ENCODE measurements at places on chromosomes 2 and 18.

- no peak for DNase-seq
Observed at GRCh38 chr2:8168876-8169424, 512.9 kb upstream of the ID2 start.

- no peak for DNase-seq
Observed at GRCh38 chr2:64786343-64787018, 132.8 kb upstream of the SERTAD2 start.

GRCh38 chr18:75937306-75937705 lies 509.8 kb upstream of the SMIM21 start:
- no peak for DNase-seq

DNA sequence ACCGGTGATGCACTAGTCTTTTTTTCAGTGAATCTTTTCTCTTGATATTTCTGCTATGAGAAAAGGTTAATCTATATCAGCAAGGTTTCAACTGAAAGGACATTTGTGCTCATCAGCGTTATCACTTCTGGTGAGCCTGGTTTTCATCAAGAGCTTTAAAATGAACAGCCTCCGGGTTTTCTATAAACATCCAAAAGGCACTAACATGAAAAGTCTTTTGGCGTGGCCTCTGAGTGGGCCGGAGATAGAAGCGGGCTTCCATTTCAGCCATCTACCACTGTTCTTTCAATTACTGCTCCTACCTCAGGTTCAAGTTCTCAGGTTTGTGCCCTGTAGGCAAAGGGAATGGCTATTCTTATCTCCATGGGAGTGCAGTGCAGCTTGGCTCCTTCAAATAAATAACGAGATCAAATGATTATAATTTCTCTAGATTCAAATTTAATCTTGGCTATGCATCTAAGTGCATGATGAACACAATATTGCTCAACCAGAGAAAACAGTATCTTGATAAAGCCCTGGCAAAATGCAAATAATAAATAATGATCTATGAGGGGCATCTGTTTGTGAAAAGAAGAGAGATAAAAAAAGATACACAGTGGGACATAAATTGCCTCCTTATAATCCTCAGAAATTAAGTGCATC lies 314.8 kb downstream of the CDH2 start:
- no peak for DNase-seq

GRCh38 chr2:202039278-202040078 lies 5.8 kb downstream of the FZD7 start:
- DNase-seq = no peak

- no peak for DNase-seq
Observed at GRCh38 chr18:903701-904100, 970 bp upstream of the ADCYAP1 start.

DNA sequence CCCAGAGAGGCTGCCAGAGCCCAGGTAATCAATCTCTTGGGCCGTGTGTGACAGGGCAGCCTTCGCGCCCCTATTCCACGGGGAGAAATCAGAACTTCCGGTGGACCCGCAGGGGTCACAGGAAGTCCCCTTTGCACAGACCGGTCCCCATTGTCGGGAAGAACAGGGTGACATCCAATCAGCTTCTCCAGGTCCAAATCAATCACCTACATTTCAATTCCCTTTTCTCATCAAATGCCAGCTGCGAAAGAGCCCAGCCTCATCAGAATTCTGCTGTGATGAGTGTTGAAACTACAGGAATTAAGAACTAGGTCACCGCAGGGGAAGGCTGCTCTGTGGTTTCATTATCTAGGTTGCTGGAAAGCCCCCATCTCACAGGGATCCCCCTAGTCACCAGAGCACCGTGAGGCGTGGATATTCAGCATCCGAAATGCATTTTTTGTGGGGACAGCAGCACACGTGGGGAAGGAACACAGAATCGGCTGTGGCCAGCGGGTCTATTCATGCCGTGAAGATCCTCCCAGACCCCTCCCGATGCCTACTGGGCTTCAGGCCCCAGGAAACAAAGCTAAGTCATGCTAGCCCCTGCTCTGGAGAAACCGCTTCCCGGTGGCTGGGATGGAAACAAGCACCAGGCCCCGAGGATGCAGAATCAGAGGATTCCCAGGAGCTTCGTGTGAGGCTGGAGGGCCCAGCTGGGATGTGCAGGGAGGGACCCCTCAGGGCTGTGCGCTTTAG lies 193.7 kb upstream of the ID2 start:
- DNase-seq = no peak

- DNase-seq = no peak
Observed at GRCh38 chr18:63131106-63131958, 188.2 kb downstream of the BCL2 start.

DNA sequence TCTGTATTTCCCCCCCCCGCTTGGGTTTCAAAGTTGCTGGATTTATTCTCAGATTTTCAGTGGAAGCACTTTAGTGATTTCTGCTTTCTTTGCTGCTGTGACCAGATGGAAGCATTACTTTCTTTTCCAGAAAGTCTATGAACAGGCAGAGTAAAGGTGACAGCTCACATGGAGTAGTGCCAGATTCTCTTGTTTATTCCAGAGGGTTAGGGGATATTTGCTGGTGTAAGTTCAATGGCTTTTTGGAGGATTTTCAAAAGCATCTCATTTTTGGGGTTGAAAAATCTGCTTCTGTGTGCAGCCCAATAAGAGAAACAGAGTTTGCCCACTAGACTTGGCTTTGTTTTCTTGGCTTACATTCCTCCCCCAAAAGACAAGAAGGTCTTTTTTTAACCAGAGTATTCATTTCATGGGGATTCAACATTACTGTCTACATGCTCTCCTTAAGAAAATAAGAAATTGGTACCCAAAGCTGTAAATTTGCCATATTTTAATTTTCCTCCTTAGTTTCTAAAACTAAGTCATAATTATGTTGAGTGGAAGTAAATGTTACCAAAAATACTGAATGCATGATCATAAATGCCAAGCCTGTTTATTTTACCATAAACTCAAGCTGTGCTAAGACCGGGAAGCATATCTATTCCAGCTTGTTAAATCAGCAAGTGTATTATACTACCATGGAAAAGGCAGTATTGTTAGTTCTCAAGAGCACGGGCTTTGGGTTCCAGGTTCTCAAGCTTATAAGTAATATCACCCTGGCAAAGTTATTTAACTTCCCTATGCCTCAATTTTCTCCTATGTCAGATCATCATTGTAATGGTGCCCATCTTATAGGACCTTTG lies 557.2 kb downstream of the CPS1 start:
- DNase-seq = no peak

DNA sequence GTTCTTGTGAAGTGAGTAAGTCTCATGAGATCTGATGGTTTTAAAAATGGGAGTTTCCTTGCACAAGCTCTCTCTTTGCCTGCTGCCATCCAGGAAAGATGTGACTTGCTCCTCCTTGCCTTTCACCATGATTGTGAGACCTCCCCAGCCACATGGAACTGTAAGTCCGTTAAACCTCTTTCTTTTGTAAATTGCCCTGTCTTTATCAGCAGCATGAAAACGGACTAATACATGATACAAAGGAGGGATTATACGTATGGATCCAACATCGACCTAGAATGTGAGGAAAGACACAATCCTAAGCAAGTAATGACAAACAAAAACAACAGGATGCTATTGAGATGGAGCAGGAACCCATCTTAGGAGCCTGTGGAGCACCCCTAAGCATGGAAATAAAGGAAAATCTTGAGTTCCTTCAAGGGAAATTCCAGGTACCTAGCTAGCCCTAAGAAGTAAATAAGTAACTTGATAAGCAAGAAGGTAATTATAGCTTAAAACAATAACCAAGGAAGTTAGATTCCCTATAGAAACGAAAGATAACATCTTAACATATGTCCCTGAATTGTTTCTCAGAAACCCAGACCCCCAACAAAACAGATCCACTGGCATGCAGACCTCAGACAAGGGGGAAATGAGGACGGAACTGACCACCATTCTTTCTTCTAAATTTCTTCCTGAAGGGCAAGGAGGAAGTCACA lies 1.5 kb upstream of the TNFRSF11A start:
- DNase-seq = no peak

GRCh38 chr2:61090386-61090921 lies 24.8 kb downstream of the SANBR start:
- no peak for DNase-seq

DNA sequence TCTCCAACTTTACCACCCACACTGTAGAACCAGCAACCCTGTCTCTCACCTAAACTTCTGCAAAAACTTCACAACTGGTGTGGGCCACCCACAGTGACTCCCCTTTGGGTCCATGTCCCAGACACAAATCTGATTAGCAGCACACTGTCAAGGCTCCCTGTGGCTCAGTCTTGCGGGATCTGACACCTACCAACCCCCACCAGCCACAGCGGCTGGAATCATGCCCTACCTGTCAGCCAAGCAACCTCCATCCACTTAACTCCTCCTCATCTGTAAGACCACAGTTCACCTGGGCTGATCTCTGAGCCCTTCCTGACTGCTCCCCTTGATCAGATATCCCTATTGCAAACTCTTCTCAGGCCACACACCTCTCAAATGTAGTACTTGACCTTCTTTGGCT lies 14.6 kb downstream of the TCF4 start:
- no peak for DNase-seq

DNA sequence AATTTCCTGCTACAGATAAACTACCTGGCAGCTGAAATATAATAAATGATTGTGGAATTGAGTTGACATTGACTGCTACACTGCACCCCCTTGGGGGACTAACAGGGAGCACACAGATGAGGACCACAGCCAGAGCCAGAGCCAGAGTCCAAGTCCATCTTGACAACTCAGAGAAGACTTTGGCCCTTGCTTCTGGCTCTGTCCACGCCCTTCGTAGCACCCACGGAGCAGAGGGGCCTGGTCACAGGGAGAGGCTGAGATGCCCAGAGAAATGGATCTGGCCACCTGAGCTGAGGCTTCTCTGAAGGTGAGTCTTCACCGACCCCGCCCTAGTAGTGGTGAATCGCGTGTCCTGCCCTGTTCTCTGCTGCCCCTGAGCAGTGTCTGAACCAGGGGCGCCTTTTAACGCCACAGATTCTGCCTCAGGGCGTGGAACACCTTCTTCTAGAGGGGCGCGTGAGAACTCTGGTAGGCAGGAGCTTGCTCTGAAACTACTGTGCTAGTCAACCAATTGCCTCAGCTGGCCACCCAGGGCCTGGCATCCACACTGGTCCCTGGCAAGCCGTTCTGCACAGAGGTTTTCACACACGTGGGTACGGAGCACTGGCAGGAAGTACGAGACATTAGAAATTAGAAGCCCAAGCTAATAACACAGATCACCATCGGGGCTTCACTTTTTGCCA lies 35.7 kb upstream of the MAT2A start:
- no peak for DNase-seq

DNA sequence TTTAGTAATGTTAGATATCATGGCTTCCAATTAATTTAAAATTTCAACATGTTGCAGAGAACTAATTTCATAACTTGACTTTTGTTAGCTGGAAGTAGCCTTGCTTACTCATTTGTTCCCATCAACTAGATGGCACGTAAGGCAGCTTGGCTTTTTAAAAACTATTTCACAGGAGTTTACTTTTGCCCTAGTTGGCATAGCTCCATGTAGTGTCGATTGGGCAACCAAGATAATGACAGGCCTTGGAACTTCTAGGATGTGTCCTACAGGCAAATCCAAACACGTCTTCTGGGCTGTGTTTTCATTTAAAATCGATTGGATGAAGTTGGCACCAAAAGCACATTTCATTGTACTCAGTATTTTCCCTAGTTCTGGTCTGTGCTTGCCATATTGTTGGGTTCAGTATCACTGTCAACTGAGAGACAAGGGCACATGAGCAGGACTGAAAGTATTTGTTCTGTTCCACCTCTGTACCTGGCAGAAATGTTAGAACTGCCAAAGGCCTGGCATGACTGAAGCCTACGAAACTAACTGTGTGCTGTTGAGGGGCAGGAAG lies 29.4 kb downstream of the HADHB start:
- peak; percentile 31 for DNase-seq

DNA sequence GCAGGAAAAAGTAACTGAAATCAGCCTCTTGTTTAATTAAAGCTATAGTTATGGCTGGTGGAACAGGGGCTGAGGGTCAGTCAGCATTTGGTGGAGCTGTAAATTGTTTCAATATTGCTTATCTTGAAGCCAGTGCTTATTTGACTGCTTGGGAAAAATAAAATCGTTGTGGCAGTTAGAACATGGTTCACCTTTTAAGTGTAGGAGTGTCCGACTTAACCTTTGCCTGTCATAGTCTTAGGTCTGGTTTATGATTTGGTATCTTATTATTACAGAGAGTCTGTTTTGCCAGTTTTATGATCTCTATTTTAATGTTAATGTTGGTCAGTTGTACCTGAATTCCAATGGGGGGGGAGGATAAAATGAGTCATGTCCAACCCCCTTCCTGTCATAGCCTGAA lies 27.2 kb upstream of the NOL4 start:
- DNase-seq = no peak

DNA sequence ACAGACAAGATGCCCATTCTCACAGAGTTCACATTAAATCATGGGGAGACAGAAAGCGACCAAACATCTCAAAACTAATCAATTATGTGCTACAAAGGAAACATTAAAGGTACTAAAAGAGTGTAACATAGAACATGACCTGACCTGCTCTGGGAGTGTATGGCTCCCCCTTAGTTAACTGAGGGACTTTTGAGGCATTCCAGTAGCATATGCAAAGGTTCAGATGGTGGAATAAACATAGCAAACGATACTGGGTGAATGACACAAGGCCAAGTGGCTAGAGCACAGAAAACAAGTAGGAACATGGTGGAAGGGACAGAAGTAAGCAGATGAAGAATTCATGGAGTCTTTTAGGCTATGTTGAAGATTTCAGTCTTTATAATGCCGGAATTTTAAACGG lies 11.9 kb downstream of the PPP3R1 start:
- DNase-seq = no peak

DNA sequence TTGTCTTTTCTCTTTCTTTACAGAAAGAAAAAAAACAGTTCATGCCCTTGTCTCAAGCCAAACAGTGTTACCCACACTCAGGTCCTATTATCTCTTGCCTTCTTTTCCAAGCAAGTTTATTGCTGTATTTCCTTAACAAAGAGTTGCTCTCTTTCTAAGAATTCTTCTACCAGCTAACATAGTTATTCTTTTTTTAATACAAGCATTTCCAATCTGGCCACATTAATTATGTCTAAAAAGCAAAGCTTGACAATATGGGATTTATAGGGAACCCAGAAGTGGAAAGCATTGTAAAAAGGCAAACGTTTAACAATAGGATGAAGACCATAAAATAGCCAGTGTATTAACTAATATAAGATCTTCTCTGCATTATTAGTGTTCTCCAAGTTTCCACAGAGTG lies 272.5 kb upstream of the CWC22 start:
- DNase-seq = no peak

GRCh38 chr18:58755304-58756010 lies 84.2 kb downstream of the MALT1 start:
- no peak for DNase-seq

DNA sequence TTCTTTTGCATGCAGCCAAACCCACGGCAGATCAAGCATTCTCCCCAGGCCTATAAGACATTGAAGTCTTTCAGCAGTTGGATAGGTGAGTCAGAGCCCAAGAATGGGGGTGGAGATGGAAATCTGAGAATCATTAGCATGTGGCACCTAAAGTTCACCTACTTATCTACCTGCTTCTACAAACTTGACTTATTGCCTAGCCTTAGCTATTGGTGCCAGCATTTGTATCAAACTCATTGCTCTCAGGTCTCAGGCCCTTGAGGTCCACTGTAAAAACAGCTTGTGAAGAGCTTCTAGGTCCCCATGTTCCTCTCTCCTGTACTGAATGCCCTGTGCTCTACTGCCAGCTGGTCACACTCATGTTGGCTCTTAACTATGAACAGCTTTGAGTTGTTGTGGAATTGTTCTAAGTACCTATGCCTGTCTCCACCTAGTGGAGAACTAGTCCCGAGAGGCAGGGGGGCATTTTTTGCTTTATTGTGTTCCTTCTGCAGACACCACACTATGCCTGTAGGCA lies 278.4 kb upstream of the SPRED2 start:
- DNase-seq = no peak

- DNase-seq = no peak
Observed at GRCh38 chr2:213288913-213289700, 4.8 kb downstream of the SPAG16 start.

- DNase-seq = no peak
Observed at GRCh38 chr2:135167273-135167672, 115.2 kb downstream of the RAB3GAP1 start.
